CD8-positive, alpha-beta memory T cell (primary cell): ENCODE measurements at places on chromosomes 13 and 19. TPM values are rescaled to one million over a fixed set of nuclear protein-coding genes. Genes with fewer than 3 reads are reported as not detected.

The ING1 gene
- polyA plus RNA-seq, result 18.5 TPM

The SHC2 gene
- polyA plus RNA-seq, result not detected

The NPHS1 gene
- polyA plus RNA-seq, result not detected

The GNG7 gene
- 1.2 TPM for polyA plus RNA-seq

The OR7A5 gene
- not detected for polyA plus RNA-seq

DNA sequence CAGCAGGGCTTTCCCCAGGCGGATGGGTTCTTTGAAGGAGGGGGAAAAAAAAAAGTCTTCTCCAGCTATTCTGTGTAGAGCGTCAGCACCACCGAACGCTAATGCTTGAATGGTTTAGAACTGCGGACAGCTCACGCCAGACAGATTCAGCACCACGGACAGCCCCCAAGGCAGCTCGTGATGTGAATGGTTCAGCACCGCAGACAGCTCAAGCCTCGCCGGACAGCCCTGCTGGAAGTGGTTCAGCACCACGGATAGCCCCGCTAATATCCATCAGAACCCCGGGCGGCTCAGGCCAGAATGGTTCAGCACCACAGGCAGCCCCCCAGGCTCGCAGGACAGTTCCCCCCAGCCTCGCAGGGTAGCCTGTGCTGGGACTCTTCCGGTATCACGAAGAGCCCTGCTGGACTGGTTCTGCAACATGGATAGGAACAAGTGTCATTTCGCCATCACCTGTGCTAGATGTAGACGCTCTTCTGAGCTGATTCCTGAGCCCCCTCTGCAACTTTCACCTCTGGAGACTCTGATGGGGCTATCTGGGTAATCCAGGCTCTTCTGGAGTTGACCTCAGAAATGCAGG is 4.9 kb upstream of the SMIM17 start:
- H3K4me3 ChIP-seq, result no peak overlapping the region
- H3K36me3 ChIP-seq, result no peaks in the 10 kb centered on the region

GRCh38 chr13:100836711-100837110 is 162.1 kb upstream of the TMTC4 start:
- H3K4me3 ChIP-seq, result no peak overlapping the region
- no peak overlapping the region for H3K27ac ChIP-seq
- no peaks in the 10 kb centered on the region for H3K4me1 ChIP-seq
- DNase-seq, result no peak
- H3K36me3 ChIP-seq, result no peaks in the 10 kb centered on the region

DNA sequence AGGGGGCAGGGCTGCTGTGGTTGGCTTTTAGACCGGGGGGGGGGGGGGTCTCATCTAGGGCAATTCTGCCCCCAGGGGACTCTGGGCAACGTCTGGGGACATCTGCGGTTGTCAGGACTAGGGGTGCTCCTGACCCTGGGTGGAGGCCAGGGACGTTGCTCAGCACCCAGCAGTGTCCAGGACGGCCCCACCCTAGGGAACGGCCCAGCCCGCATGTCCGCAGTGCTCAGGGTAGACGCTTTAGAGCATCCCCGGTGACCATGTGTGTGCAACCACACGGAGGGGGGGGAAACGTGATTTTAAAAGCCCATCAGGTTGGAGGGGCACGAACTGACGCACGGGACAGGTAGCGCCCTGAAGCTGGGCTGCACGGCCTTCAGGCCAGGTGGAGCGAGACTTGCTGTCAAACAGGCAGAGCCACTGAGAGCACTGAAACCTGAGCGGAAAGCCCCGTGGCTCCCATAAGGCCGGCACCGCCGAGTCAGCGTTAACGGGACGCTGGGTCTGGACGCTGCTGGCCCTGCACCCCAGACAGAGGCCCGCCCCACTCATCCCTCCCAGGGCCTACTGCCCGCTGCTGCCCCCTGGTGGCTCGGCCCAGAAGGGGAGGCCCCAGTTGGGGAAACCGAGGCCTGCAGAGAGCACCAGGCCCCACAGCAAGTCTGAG is 8.3 kb downstream of the CACTIN start:
- H3K4me1 ChIP-seq, result peaks cover 5% of the 10 kb centered on the region
- H3K27me3 ChIP-seq, result no peaks in the 10 kb centered on the region
- peak; percentile 23 for DNase-seq
- H3K4me3 ChIP-seq, result no peak overlapping the region

GRCh38 chr19:38845374-38846024 is 4.3 kb downstream of the HNRNPL start:
- H3K27me3 ChIP-seq, result no peaks in the 10 kb centered on the region
- H3K36me3 ChIP-seq, result peaks cover 75% of the 10 kb centered on the region
- no peak overlapping the region for H3K4me3 ChIP-seq
- DNase-seq, result no peak

GRCh38 chr19:20279516-20279915 is 112.5 kb downstream of the ZNF486 start:
- no peaks in the 10 kb centered on the region for H3K4me1 ChIP-seq
- H3K36me3 ChIP-seq, result no peaks in the 10 kb centered on the region
- H3K4me3 ChIP-seq, result no peak overlapping the region
- no peak overlapping the region for H3K27ac ChIP-seq
- DNase-seq, result no peak
- H3K27me3 ChIP-seq, result no peaks in the 10 kb centered on the region

GRCh38 chr19:3403489-3404323 is 37.3 kb downstream of the NFIC start:
- H3K4me3 ChIP-seq, result no peak overlapping the region
- no peaks in the 10 kb centered on the region for H3K4me1 ChIP-seq
- no peak overlapping the region for H3K27ac ChIP-seq
- H3K27me3 ChIP-seq, result no peaks in the 10 kb centered on the region
- no peak for DNase-seq

- H3K27me3 ChIP-seq, result no peaks in the 10 kb centered on the region
- H3K4me1 ChIP-seq, result no peaks in the 10 kb centered on the region
- H3K4me3 ChIP-seq, result no peak overlapping the region
Observed at GRCh38 chr13:111953546-111954178, 113.3 kb upstream of the SOX1 start.

GRCh38 chr19:48740164-48740972 is at the start of gene RASIP1:
Gene RASIP1 (minus strand): TSS chr19:48740610. CDS start chr19:48740282, 328 bp downstream.
- H3K4me1 ChIP-seq, result peaks cover 31% of the 10 kb centered on the region
- peak within 1 kb of the TSS; percentile 40 for H3K27ac ChIP-seq
- no peak for DNase-seq
- H3K27me3 ChIP-seq, result no peaks in the 10 kb centered on the region
